ENCODE measurements at places on chromosomes 4 and X. TPM values are rescaled to one million over a fixed set of nuclear protein-coding genes. Genes with fewer than 3 reads are reported as not detected.

Gene TKTL1
- not detected for total RNA-seq

Gene NPY1R
- total RNA-seq: 3.6 TPM

Gene PNPLA4
- total RNA-seq: 14.7 TPM

Gene PRR32
- not detected for total RNA-seq

Gene ANXA10
- total RNA-seq: 1.6 TPM

Gene KIF4A
- total RNA-seq: 3.2 TPM

Gene RAB33A
- 0.65 TPM for total RNA-seq

Gene ITGB1BP2
- total RNA-seq: 1.3 TPM

Gene KCND1
- total RNA-seq: 0.81 TPM

Gene PAGE1
- total RNA-seq: not detected

Gene YY2
- total RNA-seq: 0.36 TPM

Gene PTTG2
- not detected for total RNA-seq

Gene SUPT20HL2
- total RNA-seq: not detected

Gene TCP11X2
- total RNA-seq: not detected

Gene LUZP4
- not detected for total RNA-seq
